Vagina (tissue), 2 donors: ENCODE measurements at places on chromosomes 4 and X.
A peak's percentile ranks its signal among the peaks of the same experiment; 100 is the strongest.

DNA sequence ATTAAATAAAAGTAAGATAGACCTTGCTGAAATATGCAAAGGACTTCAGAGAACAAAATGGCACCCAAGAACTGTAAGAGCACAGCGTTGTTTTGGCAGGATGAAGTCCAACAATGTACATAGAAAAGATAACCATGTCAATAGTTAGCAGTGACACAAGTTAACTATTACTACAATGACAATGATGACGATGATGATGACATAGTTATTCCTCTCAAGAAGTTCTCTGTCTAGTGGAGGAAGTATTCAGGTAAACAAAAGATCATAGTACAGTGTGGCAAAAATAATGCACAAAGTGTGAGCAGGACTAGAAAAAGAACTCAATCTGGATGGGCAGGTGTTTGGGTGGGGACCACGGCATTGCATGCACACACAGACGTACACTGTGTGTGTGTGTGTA is 75.3 kb upstream of the STIM2 start:
- no peak for DNase-seq

- peak; percentile 37 for DNase-seq
These were observed 76.3 kb upstream of the SHOX start for GRCh38 chrX:554271-554670.

GRCh38 chr4:176189891-176190795 is 5.2 kb downstream of the SPATA4 start:
- no peak for DNase-seq

- no peak for DNase-seq
These were observed 263.5 kb downstream of the PABPC4L start for GRCh38 chr4:133938061-133938460.

- DNase-seq: no peak
These were observed 106.6 kb downstream of the CEP135 start for GRCh38 chr4:56055027-56055977.

- DNase-seq: no peak
These were observed 59.3 kb downstream of the DCK start for GRCh38 chr4:71052716-71053115.

DNA sequence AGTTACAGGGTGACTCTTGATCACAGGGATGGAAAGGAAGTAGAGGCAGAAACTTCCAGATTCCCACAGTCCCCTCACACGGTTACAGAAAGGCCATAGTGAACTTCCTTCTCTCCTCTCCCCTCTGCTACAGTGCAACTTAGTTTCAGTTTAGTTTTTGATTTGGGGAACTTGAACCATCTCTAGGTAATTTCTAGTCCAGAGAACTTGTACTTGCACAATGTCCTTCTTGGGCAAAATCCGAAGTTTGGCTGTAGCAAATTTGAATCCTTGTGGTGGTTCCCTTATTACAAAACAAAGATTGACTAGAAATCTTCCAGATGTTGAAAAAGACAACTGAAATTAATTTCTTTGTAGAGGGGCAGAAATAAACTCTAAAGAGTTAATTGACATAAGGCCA is 1.2 kb upstream of the BLTP1 start:
- DNase-seq: no peak

DNA sequence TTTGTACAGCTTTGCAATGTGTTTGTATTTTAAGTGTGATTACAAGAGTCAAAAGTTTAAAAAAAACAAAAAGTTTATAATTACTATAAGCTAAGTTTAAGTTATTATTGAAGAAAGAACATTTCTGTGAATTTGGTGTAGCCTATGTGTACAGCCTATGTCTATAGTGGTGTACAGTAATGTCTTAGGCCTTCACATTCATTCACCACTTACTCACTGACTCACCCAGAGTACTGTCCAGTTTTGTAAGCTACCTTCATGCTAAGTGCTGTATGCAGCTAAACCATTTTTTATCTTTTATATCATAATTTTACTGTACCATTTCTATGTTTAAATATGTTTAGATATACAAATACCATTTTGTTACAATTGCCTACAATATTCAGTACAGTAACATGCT is 182.3 kb downstream of the RPA4 start:
- DNase-seq: no peak

DNA sequence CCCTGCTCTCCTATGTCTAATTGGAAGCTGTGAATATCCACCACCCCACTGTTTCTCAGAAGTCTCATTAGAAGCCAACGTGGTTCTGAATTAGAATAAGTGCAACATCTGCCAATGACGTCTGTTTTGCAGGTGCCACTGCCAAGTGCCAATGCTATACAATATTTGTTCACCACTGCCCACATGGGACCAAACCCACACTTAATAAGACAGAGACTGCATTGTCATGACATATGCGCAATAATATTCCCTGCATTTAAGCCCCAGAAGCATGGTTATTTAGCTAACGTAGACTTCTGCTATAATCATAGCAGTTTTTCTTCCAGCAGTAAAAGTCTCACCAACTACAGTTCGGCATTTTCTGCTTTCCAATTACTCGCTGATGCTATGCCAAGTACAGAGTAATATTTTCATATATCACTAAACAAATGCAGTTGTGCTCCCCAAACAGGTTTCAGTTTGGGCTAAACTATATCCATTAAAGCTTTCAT is 262.5 kb upstream of the PCDH18 start:
- DNase-seq: no peak

DNA sequence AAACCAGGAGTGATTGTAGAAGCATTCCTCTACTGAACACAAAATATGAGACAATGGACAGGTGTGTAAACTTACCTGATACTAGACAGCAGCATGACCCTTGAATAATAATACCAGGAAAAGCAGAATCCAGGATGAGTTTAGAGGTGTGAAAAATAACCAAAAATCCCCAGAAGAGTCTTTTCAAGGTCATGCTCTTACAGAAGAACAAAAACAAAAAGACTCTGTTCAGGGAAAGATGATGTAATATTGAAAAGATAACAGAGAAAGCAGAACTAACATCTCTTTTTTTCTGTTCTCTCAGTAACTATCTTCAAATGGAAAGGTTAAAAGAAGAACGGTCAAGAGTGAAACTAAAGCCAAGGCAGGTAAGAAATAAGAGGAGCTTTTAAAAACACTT is 14.0 kb upstream of the ARHGAP10 start:
- no peak for DNase-seq

DNA sequence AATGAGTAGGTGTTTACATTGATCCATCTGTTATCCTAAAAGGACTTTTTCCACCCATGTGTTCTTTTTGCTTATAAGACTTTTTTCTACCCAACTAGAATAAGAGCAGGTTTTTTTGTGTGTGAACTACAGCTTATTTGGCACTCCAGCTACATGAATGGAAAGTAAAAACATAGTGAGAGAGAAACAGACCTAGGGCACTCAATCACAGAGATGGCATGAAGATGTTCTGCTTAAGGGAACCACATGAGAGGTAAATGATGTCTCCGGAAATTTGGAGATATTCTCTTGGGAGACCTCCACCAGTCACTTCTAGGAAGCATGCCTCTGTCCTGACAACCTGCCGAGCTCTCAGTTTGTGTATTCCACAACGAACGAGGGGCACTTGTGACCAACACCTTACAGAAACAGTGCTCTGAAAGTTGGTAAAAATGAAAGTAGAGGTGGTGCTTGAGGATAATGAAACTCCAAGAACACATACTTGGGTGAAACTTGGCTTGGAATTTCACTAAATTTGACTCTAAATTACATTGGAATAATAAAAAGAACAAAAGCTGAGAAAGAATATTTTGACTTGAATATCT is 788.4 kb upstream of the GALNTL6 start:
- DNase-seq: no peak

GRCh38 chr4:84877051-84877833 is 89.2 kb downstream of the WDFY3 start:
- no peak for DNase-seq

DNA sequence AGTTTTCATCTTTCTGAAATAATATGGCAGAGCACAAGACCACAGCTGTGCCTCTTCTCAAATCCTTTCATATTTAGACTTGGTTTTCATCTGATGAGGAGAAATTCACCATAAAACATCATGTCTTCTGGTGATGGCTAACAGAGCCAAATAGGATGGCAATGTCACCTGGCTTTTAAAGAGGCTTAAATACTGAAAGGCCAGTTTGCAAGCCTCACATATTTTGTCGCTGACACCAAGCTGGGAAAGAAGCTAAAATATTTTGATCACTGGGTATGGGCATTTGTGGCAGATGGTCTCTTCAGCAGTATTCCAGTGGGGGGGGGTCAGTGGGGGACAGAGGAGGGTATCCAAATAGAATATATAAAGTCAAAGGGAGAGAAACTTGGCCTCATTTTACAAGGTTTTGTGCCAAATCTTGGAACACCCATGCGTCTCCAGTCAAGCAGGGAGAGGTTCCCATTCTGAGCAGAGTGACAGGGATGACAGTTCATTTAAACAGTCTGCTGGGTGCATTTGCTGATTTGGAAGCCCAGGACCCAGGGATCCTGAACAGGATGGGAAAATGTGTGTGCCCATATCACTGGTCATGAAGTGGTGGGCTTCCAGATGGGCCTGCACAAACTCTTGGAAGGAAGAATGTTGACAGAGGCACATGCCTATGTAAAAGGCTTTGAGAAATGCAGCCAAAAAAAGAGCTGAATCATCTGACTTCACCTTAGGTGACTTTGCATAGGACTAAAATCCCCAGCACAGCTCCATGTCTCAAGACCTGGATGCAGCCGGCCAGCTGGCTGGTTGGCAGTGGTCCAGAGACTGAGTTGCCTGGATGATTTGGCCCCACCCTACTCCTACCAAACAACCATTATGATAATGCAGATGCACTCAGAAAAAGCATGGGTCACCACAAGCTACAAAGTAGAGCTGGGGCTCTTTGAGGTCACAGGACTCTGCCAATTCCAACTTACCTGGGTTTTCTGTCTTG is 484.4 kb upstream of the NR3C2 start:
- no peak for DNase-seq

GRCh38 chr4:52780206-52780605 is 29.0 kb upstream of the ERVMER34-1 start:
- DNase-seq: no peak

GRCh38 chr4:170198747-170199146 is 109.0 kb upstream of the AADAT start:
- no peak for DNase-seq

GRCh38 chr4:80611678-80611979 is 276.1 kb downstream of the CFAP299 start:
- DNase-seq: no peak

- DNase-seq: no peak
These were observed 102.3 kb downstream of the WWC2 start for GRCh38 chr4:183201331-183201730.

- DNase-seq: no peak
These were observed 5.9 kb upstream of the FAM184B start for GRCh38 chr4:17787315-17787714.

DNA sequence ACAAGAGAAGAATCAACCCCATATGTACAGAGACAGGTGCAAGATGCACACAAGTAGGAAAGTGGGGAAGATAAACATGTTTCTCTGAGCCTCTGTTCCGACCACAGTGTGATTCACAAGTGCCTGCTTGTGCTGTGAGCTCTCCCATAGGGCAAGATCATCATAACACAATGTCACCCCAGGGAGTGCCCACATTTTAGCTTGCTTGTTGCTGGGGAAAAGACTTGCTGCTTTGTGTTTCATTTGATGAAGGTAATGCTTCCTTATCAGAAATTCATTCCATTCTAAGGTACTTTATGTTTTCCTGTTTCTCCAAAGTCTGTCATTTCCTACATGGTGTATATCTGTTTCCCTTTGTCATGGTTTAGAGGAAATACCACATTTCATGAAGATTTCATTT is 304.5 kb upstream of the DIPK2B start:
- DNase-seq: no peak

DNA sequence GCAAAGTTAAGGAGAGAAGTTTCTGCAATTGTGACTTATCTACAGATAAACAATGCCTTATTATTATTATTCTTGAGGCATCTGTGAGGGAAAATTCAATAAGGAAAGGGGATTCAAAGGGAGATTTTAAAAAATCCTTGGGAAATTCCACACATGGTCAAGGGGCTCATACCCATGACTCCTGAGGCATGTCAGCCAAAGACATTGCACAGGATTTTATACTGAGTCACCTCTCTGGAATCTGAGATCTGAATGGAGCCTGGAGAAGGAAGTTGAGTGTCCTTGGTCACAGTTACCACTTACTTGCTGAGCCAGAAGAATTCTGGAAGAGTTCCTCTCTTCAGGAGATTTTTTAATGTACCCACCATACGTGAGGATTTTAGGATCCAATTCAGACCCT is 14.4 kb upstream of the CXCL8 start:
- DNase-seq: no peak

GRCh38 chrX:72094894-72095293 is 36.8 kb downstream of the RTL5 start:
- DNase-seq: no peak

- DNase-seq: no peak
These were observed 771 bp upstream of the RBPJ start for GRCh38 chr4:26319949-26320537.
